Mesothelial cell of epicardium (in vitro differentiated cells): ENCODE measurements at places on chromosomes 6 and 20. TPM values are rescaled to one million over a fixed set of nuclear protein-coding genes. Genes with fewer than 3 reads are reported as not detected.

- no peaks in the 10 kb centered on the region for H3K36me3 ChIP-seq
- H3K27me3 ChIP-seq, result peaks cover 22% of the 10 kb centered on the region
- H3K4me3 ChIP-seq, result no peak overlapping the region
- H3K4me1 ChIP-seq, result peaks cover 3% of the 10 kb centered on the region
- no peak overlapping the region for H3K27ac ChIP-seq
Observed at GRCh38 chr20:910132-910869, 5.8 kb downstream of the ANGPT4 start.

The TOX2 gene
- 0.64 to 0.94 TPM (median 0.70 TPM) in 3 replicates for total RNA-seq

The LY6G5C gene
- 1.5 to 2.3 TPM (median 2.3 TPM) in 3 replicates for total RNA-seq

DNA sequence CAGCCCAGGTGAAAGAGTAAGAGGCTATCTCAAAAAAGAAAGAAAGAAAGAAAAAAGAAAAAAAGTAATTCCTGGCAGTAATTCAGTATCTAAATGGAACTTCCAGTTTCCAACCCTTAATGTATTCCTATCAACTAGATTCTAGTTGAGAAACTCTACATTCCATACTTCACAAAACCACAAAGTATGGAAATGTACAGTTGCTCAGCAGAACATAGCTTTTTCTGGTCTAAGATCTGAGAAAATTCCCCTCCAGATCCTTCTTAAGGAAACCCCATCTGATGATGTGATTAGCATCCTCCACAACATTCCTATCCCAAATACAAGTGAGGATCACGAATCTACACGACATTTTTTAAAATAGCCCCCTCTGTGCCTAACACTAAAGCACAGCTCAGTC, 3.6 kb downstream of the ARMH2 start:
- no peak overlapping the region for H3K4me3 ChIP-seq
- peaks cover 12% of the 10 kb centered on the region for H3K4me1 ChIP-seq
- H3K27ac ChIP-seq, result peak overlapping the region; percentile 47
- no peak for DNase-seq
- H3K36me3 ChIP-seq, result no peaks in the 10 kb centered on the region
- H3K27me3 ChIP-seq, result no peaks in the 10 kb centered on the region

The DLL1 gene
- 2.6 to 4.8 TPM (median 3.6 TPM) in 3 replicates for total RNA-seq

DNA sequence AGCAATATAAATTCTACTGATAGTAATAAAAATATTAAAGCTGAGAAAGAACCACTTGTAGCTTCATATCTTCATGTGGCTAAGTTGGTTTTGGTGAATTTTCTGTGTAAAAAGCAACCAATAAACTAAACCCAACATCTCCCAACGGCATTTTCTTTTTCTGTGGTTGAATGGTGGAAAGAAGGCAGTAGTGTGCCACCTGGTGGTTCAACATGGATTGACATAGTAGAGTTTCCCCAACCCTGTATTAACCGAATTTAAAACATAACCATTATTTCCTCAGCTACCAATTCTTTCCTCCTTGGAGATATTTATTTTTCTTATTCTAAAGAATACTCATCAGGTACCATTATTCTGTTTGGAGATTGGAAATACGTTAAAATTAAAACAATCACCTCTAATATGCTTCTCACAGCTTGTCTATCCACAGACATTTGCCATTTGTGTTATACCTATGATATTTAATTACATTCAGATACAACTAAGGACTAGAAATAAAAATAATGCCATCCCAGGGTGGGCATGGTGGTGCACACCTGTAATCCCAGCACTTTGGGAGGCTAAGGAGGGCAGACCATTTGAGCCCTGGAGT, 117.1 kb upstream of the EEF1E1 start:
- H3K36me3 ChIP-seq, result peaks cover 3% of the 10 kb centered on the region
- peaks cover 14% of the 10 kb centered on the region for H3K4me1 ChIP-seq
- no peak for DNase-seq
- no peak overlapping the region for H3K4me3 ChIP-seq
- H3K27ac ChIP-seq, result no peak overlapping the region
- no peaks in the 10 kb centered on the region for H3K27me3 ChIP-seq

DNA sequence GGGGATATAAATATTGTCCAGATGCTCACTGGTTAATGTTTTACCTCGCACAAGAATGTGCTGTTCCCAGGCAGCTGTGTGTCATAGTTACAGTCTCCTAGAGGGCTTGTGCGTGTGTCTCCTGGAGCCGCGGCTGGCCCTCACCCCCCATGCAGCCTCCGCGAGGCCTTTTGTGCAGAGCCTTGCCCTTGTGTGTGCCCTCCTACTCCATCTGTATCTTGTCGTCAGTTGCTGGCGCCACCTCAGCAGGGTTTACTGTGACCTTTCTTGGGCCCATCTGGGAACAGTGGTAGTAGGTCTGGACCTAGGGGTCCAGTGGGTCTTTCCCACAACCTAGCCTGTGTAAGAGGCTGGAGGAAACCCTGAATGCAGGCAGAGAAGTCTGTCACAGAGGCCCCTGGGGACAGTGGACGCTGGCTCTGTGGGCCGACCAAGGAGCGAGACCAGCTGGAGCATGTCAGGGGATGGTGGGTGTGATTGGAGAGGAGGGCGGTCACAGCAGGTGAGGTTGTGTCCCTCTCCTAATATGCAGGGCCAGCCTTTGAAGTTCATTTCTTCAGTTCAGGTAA, 35.2 kb downstream of the PPP1R14C start:
- no peak overlapping the region for H3K4me3 ChIP-seq
- no peaks in the 10 kb centered on the region for H3K27me3 ChIP-seq
- no peak for DNase-seq
- no peaks in the 10 kb centered on the region for H3K36me3 ChIP-seq

The MYCT1 gene
- 1.6 to 2.3 TPM (median 2.0 TPM) in 3 replicates for total RNA-seq

DNA sequence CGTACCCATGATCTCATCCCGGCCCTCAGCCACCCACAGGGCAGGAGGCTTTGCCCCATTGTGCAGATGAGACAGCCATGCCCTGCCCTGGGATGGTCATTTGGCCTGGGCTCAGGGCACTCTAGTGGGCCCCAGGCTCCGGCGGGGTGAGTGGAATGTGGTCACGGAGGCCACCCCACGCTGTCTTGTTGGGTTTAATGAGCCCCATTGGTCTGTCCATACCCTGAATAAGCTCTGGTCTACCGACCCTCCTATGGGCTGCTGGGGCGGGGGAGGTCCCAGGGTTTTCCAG, 50.6 kb downstream of the FGD2 start:
- no peak for DNase-seq
- peaks cover 19% of the 10 kb centered on the region for H3K4me1 ChIP-seq
- H3K4me3 ChIP-seq, result no peak overlapping the region

DNA sequence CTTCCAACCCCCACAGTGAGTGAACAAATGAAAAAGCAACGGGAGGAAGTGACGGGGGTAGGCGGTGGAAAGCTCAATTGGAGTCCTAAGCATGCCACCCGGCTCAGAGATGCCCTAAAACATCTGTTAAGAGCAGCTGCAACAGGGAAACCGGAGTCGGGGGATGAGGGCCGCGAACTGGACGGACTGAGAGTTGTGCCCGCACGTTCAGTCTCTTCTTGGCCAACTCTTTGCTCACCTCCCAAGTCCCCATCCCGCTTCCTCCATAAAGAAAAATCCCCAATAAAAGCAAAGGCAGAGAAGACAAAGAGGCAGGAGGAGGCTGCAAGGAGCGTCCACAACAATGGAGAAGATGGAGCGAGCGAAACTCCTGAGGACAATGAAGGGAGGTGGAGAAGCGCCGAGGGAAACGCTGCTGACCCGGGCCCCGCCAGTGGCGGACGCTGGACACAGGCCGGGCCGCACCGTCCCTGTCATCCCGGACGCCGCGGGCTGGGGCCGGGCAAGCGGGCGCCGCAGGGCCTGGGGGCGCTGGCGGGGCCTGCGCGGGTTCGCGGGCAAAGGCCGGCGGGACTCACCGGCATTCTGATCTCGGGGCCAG, 600 bp downstream of the SEC63 start:
- peak; percentile 32 for DNase-seq
- H3K36me3 ChIP-seq, result peaks cover 5% of the 10 kb centered on the region
- peaks cover 35% of the 10 kb centered on the region for H3K4me1 ChIP-seq
- peak overlapping the region; percentile 99 for H3K27ac ChIP-seq
- H3K27me3 ChIP-seq, result no peaks in the 10 kb centered on the region

DNA sequence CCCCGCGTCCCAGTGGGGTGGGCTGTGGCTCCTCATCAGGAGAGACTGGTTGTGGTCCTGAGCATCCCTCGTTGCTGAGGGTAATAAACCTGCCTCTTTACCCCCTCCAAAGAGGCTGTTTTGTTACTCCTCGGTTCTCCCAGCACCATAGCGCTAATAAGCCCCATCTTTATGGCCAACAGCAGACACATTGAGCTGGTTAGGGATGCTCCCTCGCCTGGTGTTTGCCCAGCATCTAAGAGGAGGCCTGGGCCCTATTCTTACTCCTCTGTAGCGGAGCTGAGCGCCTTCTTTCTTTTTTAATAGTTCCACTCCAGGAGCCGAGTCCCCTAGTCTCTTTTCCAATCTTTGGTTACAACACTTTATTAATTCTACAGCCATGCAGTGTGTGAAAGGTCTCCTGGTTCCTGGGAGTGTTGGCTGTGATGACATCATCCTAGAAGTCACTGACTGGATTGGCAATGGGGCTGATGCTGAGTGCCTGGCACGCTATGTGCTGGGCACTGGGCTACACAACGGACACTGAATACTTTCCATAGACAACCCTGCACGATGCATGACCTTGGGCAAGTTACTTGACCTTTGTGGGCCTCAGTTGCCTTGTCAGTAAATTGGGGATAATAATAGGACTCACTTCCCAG, 50.6 kb upstream of the CCDC167 start:
- H3K4me1 ChIP-seq, result peaks cover 39% of the 10 kb centered on the region
- no peaks in the 10 kb centered on the region for H3K36me3 ChIP-seq
- H3K27ac ChIP-seq, result no peak overlapping the region
- no peak overlapping the region for H3K4me3 ChIP-seq
- DNase-seq, result no peak

- H3K4me3 ChIP-seq, result no peak overlapping the region
- no peak overlapping the region for H3K27ac ChIP-seq
- H3K36me3 ChIP-seq, result peaks cover 2% of the 10 kb centered on the region
- H3K4me1 ChIP-seq, result no peaks in the 10 kb centered on the region
- DNase-seq, result no peak
- no peaks in the 10 kb centered on the region for H3K27me3 ChIP-seq
Observed at GRCh38 chr6:131924881-131925474, 26.2 kb downstream of the CCN2 start.

GRCh38 chr6:135382182-135382628, 115.3 kb downstream of the AHI1 start:
- H3K27me3 ChIP-seq, result no peaks in the 10 kb centered on the region
- H3K27ac ChIP-seq, result no peak overlapping the region
- peaks cover 1% of the 10 kb centered on the region for H3K36me3 ChIP-seq
- DNase-seq, result no peak
- H3K4me1 ChIP-seq, result no peaks in the 10 kb centered on the region
- no peak overlapping the region for H3K4me3 ChIP-seq

The NRSN1 gene
- total RNA-seq, result 1.1 to 1.4 TPM (median 1.2 TPM) in 3 replicates

GRCh38 chr6:33620158-33620855, 815 bp upstream of the ITPR3 start:
- H3K4me1 ChIP-seq, result peaks cover 15% of the 10 kb centered on the region
- peak overlapping the region; percentile 85 for H3K4me3 ChIP-seq
- H3K36me3 ChIP-seq, result no peaks in the 10 kb centered on the region
- DNase-seq, result peak; percentile 48
- H3K27ac ChIP-seq, result no peak overlapping the region

DNA sequence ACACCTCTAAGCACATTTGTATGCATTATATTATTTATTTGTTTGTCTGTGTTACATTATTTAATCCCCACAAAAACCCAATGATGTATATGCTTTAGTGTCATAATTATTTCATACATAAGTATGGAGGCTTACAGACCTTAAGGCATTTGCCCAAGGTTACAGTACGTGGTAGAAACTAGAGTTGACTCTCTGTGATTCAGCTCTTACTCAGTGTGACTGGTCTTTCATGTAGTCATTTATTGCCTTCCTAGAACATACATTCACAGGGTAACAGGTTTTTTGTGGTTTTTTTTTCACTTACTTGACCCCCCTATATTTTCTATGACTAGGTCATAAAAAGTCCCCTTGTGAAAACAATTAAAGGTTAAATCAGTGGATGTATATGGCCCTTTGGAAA, 566.8 kb downstream of the TFAP2A start:
- peaks cover 18% of the 10 kb centered on the region for H3K36me3 ChIP-seq
- DNase-seq, result no peak

- peaks cover 18% of the 10 kb centered on the region for H3K4me1 ChIP-seq
- H3K36me3 ChIP-seq, result peaks cover 22% of the 10 kb centered on the region
- no peaks in the 10 kb centered on the region for H3K27me3 ChIP-seq
- H3K4me3 ChIP-seq, result no peak overlapping the region
Observed at GRCh38 chr6:57130661-57131177, 40.7 kb downstream of the ZNF451 start.

- no peak overlapping the region for H3K27ac ChIP-seq
- no peaks in the 10 kb centered on the region for H3K27me3 ChIP-seq
- no peaks in the 10 kb centered on the region for H3K4me1 ChIP-seq
- DNase-seq, result peak; percentile 55
- H3K4me3 ChIP-seq, result no peak overlapping the region
- no peaks in the 10 kb centered on the region for H3K36me3 ChIP-seq
Observed at GRCh38 chr6:37029249-37029971, 24.0 kb downstream of the FGD2 start.

The LST1 gene
- total RNA-seq, result 0.60 to 0.77 TPM in 2 of 3 replicates, not detected in the other

DNA sequence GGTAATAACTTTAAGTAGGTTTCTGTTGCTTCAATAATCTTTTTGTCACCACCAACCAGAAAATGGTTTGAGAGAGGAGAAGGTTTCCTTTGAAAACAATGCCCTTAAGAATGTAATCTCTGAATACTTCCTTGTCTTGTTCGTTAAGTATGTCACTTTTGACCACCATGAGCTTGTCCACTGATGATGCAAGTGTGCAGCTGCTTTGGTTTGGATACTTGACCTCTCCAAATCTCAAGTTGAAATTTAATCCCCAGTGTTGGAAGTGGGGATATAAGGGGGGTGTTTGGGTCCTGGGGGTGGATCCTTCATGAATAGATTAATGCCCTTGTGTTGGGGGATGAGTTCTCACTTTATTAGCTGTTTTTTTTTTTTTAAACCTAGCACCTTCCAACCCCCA, 985.4 kb downstream of the EPHA7 start:
- DNase-seq, result no peak
- no peak overlapping the region for H3K4me3 ChIP-seq
- no peaks in the 10 kb centered on the region for H3K27me3 ChIP-seq
- no peaks in the 10 kb centered on the region for H3K36me3 ChIP-seq
- H3K27ac ChIP-seq, result no peak overlapping the region

- H3K4me1 ChIP-seq, result no peaks in the 10 kb centered on the region
- H3K36me3 ChIP-seq, result no peaks in the 10 kb centered on the region
- H3K4me3 ChIP-seq, result no peak overlapping the region
- no peak overlapping the region for H3K27ac ChIP-seq
Observed at GRCh38 chr6:107786709-107787588, 37.2 kb downstream of the SCML4 start.
